ENCODE measurements at places on chromosomes 2 and 18.

DNA sequence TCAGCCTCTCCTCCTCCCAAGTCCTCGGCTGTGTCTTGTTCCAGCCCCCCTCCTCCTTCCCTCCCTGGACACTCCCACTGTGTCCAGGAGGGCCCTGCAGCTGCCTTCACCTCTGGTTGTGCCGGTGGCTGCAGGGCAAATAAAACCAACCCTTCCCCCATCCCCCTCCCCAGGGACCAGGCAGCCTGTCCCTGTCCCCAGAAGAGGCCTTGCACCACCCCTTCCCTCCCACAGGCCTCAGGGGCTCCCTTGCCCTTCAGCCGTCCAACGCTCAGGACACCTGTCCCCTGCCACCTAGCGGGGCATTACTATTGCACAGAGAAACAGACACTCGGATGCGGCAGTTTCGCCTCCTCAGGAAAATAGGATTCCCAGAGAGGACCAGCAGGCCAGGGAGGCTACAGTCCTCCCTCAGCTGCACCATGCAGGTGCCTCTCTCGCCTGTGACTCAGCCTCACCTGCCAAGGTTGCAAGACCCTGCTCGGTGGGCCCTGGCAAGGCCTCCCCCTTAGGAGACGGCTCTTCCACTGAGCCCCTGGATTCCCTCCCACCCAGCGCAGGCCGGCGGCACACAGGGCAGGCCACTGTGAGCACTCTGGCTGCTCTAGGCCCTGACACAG, 5.5 kb upstream of the GPC1 start:
- peak; percentile 30 for DNase-seq
- H3K27me3 ChIP-seq: peaks cover 12% of the 10 kb centered on the region
- no peaks in the 10 kb centered on the region for H3K4me1 ChIP-seq
- no peaks in the 10 kb centered on the region for H3K36me3 ChIP-seq
- H3K27ac ChIP-seq: no peak overlapping the region

GRCh38 chr2:164252568-164253287, 368.6 kb downstream of the GRB14 start:
- H3K27ac ChIP-seq: no peak overlapping the region
- H3K27me3 ChIP-seq: no peaks in the 10 kb centered on the region
- no peaks in the 10 kb centered on the region for H3K36me3 ChIP-seq
- no peaks in the 10 kb centered on the region for H3K4me1 ChIP-seq
- DNase-seq: no peak
- H3K4me3 ChIP-seq: no peak overlapping the region

- H3K4me1 ChIP-seq: peaks cover 2% of the 10 kb centered on the region
- no peak overlapping the region for H3K4me3 ChIP-seq
- H3K27ac ChIP-seq: no peak overlapping the region
- H3K36me3 ChIP-seq: no peaks in the 10 kb centered on the region
- H3K27me3 ChIP-seq: no peaks in the 10 kb centered on the region
Measured at GRCh38 chr18:46158499-46158898, 54.3 kb downstream of the HAUS1 start.

DNA sequence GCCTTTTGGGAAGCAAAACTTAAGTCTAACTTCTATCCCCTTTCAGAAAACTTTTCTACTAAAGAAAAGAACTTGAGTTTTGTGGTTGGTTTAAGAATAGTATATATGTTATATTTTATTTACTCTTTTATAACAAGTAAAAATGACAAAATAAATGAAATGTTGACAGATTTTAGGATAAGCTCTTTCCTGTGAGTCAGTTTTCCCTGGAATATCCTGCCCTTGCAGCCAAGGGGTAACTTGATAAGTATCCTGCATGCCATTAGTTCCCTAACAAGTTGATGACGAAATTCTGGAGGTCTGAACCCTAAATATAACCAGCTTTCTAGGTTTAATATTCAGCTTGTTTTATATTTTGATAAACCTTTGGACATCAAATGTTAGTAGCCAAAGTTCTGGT, 7.3 kb upstream of the HTR2B start:
- no peaks in the 10 kb centered on the region for H3K4me1 ChIP-seq
- H3K36me3 ChIP-seq: no peaks in the 10 kb centered on the region
- H3K4me3 ChIP-seq: no peak overlapping the region
- H3K27ac ChIP-seq: no peak overlapping the region

GRCh38 chr18:62717925-62718800, 2.8 kb downstream of the PHLPP1 start:
- no peaks in the 10 kb centered on the region for H3K27me3 ChIP-seq
- H3K36me3 ChIP-seq: no peaks in the 10 kb centered on the region
- no peak overlapping the region for H3K27ac ChIP-seq
- no peaks in the 10 kb centered on the region for H3K4me1 ChIP-seq
- no peak for DNase-seq
- H3K4me3 ChIP-seq: peak overlapping the region; percentile 71

DNA sequence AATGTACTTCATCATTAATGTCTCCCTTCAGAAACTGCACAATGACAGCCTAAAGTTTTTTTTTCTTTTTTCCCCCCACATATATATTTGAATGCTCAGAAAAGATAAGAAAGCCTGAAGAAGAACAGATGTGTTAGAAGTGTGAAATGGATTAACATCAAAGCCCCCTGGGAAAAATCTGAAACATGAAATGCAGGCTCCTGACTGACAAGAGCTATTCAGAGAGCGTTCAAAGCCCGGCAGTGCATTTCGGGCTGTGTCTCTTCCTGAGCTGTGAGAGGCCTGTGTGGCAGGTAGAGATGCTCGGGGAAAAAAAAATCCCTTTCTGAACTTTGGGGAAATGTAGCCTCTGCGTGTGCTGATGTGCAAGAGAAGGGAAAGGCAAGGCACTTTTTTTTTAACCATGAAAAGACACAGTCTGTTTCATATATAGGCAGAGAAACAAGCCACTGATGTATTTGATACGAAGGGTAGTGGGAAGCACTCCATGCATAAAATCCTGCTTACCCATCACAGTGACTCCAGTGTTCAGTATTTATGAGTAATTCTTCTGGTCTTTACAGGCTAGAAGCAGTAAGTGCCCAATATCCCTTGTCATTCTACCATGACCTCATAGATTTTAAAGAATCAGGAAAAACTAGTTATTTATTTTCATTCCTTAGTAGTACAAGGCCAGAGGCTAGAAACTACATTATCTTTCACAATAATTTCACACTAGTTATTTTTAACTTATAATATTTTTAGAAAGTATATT, 1574.2 kb upstream of the PIK3C3 start:
- no peaks in the 10 kb centered on the region for H3K27me3 ChIP-seq
- no peak overlapping the region for H3K4me3 ChIP-seq
- DNase-seq: no peak
- H3K36me3 ChIP-seq: no peaks in the 10 kb centered on the region
- no peaks in the 10 kb centered on the region for H3K4me1 ChIP-seq

GRCh38 chr2:12774395-12774727, 57.6 kb downstream of the TRIB2 start:
- H3K27me3 ChIP-seq: peaks cover 3% of the 10 kb centered on the region
- H3K27ac ChIP-seq: no peak overlapping the region
- no peaks in the 10 kb centered on the region for H3K36me3 ChIP-seq
- no peak for DNase-seq
- H3K4me1 ChIP-seq: peaks cover 2% of the 10 kb centered on the region

DNA sequence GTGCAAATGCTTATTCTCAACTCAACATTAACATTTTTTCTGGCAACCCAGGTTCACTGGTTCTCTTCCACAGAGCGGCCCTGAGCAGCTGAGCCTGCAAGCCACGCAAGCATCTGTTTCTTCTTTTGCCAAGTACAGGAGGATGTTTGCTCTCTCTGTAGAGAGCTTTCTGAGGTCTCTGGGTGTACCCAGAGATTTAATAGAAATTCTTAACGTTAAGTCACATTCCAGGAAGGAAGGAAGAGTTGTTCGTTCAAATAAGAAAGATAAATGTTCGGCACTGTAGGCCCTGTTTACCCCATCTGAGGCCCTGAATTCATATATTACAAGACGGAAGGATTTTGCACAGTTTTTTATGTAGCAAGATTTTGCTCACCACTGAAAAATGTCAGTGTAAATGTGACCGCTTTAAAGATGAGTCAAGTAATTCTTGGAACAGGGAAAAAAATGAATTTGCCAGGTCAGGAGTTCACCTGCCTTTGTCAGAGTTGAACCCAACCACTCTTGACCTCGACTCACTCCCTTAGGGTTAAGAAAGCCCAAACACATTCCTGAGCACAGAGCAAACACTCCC, 30.1 kb downstream of the KCTD18 start:
- H3K27me3 ChIP-seq: no peaks in the 10 kb centered on the region
- peaks cover 4% of the 10 kb centered on the region for H3K4me1 ChIP-seq
- H3K4me3 ChIP-seq: no peak overlapping the region
- peaks cover 32% of the 10 kb centered on the region for H3K36me3 ChIP-seq
- no peak overlapping the region for H3K27ac ChIP-seq
- DNase-seq: no peak

DNA sequence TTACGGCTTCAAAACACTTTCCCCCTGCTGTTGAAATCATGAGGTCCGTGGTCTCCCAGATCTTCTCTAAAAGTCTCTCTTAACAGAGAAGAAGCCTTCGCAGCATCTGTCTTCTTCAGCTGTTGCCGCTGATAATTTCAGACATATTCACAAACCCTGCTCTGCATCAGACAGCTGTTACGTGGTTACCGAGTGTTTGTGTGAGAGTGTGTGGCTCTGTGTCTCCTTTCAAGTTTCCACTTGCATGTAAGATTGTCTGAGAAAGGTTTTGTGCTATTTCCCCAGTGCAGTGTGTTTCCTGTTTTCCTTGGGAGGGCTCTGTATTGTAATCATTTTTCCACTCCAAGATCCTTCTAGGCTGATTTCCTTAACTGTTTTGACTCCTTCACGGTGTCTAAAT, 32.8 kb downstream of the MAIP1 start:
- H3K36me3 ChIP-seq: no peaks in the 10 kb centered on the region
- peaks cover 13% of the 10 kb centered on the region for H3K4me1 ChIP-seq
- H3K4me3 ChIP-seq: no peak overlapping the region
- DNase-seq: no peak

DNA sequence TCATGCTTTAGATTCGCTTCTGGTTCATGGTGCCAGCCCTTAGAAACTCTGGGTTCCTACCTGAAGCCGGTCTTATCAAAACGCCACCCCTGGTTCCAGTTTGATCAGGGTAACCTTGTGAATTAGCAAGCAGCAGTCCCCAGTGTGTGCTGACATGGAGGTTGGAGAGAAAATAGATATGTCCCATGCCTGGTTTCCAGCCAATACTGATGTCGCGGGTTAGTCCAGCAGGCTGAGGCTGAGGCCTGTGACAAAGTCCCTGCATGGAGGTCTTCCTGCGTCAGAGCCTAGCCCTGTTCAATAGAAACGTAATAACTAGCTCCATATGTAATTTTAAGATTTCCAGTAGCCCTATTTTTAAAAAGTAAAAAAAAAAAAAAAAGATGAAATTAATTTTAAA, 28.2 kb downstream of the LPIN1 start:
- no peaks in the 10 kb centered on the region for H3K36me3 ChIP-seq
- no peaks in the 10 kb centered on the region for H3K27me3 ChIP-seq
- H3K27ac ChIP-seq: no peak overlapping the region
- no peak for DNase-seq
- H3K4me1 ChIP-seq: no peaks in the 10 kb centered on the region
- no peak overlapping the region for H3K4me3 ChIP-seq

GRCh38 chr18:77153404-77153803, 20.8 kb upstream of the MBP start:
- H3K36me3 ChIP-seq: no peaks in the 10 kb centered on the region
- H3K4me1 ChIP-seq: no peaks in the 10 kb centered on the region
- H3K27ac ChIP-seq: no peak overlapping the region
- no peak overlapping the region for H3K4me3 ChIP-seq

DNA sequence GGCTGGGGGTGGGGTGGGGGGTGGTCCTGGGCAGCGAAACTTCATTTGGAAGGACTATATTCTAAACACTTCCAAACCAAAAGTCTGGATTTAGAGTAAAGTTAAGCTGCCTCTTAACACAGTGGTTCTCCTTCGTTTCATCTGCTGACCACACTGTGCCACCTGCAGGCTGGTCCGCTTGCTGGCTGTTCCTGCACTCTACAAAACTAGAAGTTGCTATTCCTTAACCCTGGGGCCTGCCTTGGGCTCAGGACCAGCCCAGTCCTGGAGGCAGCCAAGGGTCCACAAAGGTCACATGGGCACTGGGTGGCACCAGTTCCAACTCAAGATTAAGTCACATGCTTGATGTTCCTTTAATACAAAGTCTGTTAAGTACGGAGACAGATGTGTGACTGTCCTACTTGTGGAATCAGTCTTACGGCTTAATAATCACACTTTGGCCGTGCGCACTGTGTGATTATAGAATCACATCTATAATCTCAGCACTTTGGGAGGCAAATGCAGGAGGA, 195.4 kb downstream of the FAM210A start:
- H3K27me3 ChIP-seq: no peaks in the 10 kb centered on the region
- no peaks in the 10 kb centered on the region for H3K4me1 ChIP-seq
- no peak overlapping the region for H3K4me3 ChIP-seq
- H3K27ac ChIP-seq: no peak overlapping the region
- peak; percentile 13 for DNase-seq

- no peak for DNase-seq
- H3K4me1 ChIP-seq: peaks cover 11% of the 10 kb centered on the region
- H3K4me3 ChIP-seq: no peak overlapping the region
- no peaks in the 10 kb centered on the region for H3K36me3 ChIP-seq
- no peak overlapping the region for H3K27ac ChIP-seq
Measured at GRCh38 chr2:43174368-43174916, 52.0 kb downstream of the ZFP36L2 start.

DNA sequence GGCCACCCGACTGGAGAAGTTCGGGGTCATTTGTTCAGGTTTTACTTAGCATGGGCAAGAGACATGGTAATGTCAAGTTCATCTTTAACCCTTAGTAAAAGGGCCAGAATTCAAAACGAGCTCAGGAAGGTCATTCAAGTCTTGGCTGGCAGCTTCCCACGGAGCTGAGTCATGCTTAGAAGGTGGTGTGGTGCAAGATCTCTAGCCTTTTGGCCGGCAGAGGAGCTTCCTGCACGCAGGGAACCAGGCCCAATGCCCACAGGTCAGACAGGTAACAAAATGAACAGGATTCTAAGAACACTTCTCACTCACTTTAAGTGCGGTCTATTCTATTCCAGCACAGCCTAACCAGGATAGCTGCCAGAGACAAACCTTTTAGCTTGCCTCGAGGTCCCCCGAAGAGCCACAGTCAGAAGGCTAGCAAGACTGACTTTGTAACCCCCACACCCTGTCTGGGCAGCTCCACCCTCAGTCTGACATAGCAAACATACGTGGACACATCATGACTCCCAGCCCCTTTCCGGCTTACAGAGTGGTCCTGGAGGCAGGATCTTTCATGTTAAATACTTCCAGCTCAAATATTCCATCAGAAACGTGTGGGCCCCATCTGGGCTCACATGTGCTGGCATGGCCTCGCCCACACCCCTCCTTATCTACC, 292.7 kb downstream of the BCL11A start:
- no peaks in the 10 kb centered on the region for H3K36me3 ChIP-seq
- DNase-seq: no peak
- H3K27me3 ChIP-seq: no peaks in the 10 kb centered on the region

GRCh38 chr2:989781-990467, 39.3 kb downstream of the SNTG2 start:
- no peak overlapping the region for H3K4me3 ChIP-seq
- peaks cover 3% of the 10 kb centered on the region for H3K4me1 ChIP-seq
- no peaks in the 10 kb centered on the region for H3K36me3 ChIP-seq

GRCh38 chr2:12417786-12418185, 298.9 kb upstream of the TRIB2 start:
- H3K27ac ChIP-seq: no peak overlapping the region
- DNase-seq: no peak
- H3K4me1 ChIP-seq: no peaks in the 10 kb centered on the region
- no peaks in the 10 kb centered on the region for H3K36me3 ChIP-seq
- no peaks in the 10 kb centered on the region for H3K27me3 ChIP-seq
